Stimulated activated CD4-positive, alpha-beta T cell treated with anti-CD3 and anti-CD28 coated beads, Interleukin-15, amount 100 ng/mL, for 1 hour (primary cell): ENCODE measurements at places on chromosomes 7 and 10.

- no peak for DNase-seq
These were observed 40.3 kb upstream of the ARID5B start for GRCh38 chr10:61860964-61861758.

DNA sequence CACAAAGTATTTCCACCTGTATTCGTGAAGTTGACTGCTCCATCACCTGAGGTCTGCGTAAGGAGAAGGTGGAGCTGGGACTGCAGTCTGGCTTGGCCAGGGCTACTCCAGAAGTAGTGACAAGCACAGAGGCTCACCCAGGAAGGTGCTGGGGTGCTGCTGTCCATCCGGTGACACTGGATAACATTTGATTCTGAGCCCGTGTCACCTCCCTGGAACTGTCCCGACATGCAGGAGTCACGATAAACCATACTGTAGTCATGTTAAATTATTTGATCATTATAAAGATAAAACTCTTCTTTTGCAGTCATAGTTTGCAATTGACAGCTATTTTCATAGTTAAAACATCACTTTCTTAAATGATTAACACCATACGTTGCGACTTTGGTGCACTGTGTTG lies 28.7 kb upstream of the GALNTL5 start:
- DNase-seq = no peak

DNA sequence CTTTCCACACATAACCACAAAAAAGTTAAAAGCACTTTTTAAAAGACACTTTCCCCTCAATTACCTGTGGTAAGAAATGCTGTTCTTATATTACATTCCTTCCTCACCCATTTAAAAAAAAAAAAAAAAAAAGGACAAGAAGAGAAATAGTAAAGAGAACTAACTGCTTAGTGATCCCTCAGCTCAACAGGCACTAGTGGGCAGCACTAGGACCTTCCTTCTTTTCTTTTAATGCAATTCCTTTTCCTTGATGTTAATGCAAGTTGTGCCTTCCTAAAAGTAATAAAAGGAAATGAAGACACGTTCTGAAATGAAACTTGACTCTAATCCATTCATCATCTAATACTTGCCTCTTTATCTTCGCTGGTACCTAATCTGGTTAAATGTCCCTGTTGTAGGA lies 189.7 kb downstream of the TCF7L2 start:
- DNase-seq = no peak

- DNase-seq = no peak
These were observed 115.5 kb upstream of the DKK1 start for GRCh38 chr10:52198540-52198939.

DNA sequence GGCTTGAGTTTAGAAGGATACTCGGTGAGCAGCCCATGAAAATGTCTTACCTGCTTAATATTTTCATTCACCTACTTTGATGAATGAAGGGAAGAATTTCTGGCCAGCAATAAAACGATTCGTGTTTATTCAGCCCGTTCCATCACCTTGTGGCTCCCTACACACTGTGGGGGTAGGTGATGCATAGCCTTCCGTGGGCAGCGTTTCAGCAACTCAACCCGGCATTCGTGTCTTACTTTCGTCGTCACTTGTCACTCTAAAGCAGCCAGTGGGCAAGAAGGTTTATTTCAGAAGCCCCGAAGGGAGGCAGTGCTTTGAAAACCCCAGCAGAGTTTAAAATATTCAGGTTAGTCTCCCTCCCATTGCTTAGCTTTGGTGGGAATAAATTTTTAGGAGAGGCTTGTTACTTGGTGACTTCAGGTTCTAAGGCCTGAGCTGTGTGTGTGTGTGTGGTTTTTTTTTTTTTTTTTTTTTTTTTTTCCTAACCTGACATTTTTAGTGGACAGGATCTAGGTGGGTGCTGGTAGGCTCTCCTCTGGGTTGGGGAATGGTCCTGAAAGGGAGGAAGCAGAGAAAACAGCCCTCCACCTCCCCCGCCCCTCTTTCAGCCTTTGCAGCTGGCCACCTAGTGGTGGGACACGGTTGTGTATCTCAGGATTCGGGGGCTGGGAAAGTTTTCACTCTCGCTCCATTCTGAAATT lies 1.8 kb downstream of the GRK5 start:
- DNase-seq = peak; percentile 31

DNA sequence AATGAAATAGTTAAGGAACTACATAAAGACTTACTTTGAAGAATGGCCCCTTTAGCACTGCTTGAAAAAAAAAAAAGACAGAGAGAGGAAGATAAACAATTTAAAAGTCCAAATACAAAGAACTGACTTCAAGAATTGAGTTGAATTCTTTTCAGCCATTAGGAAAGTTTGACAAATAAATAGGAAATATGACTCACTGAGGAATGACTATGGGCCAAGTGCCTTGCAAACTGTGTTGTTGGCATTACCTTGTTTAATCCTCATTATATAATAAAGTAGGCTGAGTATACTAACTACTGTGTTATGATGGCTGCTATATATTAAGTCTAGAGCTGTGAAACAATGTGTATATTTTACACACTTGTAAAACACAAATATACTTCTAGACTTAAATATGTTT lies 151.1 kb downstream of the ELMO1 start:
- no peak for DNase-seq

DNA sequence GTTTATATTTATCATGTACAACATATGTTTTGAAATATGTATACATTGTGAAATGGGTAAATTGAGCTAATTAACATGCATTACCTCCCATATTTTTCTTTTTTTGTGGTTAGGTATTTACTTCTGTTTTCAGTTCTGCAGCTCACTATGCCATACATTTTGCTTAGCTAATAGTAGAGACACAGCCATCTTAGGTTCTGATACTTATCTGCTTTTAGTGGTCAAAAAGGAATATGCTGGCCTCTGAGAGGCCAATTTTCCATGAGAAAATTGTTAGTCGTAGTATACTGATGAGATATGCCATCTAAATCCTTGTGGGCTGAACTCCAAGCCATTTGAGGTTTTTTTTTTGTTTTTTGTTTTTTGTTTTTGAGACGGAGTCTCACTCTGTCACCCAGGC lies 31.0 kb downstream of the SGPL1 start:
- no peak for DNase-seq

DNA sequence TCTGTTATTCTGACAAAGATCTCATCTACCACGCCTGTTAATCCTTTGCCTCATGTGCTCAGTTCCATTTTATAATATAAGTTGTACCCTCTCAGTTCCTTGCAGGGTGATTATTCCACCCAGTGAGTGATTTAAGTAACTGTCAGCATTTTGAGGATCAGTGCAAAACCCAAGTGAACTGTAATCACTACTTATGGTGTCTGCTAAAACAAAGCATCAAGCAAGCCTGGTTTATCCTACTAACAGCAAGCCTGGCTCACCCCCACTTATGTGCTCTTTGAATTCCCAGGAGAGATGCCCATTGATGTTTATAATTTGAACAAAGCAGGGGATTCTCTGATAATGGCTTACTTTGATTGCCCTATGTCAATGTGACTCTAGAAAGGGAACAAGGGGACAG lies 186.8 kb upstream of the LRGUK start:
- no peak for DNase-seq

DNA sequence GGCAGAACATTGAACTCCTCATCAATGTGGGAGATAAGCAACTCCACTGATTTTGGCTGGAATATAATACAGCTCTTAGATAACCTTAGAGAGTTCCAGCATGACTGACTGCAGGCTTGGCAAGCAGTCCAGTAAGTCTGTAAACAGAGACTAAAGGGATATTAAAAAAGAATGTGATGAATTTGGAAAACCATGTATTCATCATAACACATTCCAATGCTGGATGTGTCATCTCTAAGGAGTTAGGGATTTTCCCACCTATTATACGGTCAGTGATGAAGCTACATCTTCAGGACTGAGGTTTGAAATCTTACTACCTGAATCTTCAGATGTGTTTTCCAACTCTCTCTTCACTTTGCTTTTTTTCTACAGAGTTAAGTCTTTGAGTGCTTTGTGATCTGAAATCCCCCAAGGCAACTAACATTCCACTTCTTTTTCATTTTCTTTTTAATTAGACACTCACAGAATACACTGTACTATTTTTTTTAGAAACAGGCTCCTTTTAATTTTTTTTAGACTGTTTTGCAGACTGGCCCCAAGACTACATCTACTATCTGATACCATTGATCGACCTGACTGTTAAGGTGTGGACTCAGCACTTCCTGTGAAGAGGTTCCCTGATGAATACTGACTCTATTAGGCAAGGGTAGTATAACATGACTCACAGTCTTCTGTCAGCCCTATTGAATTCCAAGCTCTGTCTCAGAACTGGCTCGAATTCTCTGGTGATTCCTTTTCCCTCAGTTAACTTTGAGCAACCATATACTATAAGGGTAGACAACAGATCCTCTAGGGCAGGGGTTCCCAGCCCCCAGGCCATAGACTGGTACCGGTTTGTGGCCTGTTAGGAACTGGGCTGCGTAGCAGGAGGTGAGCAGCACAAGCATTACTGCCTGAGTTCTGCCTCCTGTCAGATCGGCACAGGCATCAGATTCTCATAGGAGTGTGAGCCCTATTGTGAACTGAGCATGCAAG lies 678.2 kb downstream of the GRM8 start:
- DNase-seq = no peak

DNA sequence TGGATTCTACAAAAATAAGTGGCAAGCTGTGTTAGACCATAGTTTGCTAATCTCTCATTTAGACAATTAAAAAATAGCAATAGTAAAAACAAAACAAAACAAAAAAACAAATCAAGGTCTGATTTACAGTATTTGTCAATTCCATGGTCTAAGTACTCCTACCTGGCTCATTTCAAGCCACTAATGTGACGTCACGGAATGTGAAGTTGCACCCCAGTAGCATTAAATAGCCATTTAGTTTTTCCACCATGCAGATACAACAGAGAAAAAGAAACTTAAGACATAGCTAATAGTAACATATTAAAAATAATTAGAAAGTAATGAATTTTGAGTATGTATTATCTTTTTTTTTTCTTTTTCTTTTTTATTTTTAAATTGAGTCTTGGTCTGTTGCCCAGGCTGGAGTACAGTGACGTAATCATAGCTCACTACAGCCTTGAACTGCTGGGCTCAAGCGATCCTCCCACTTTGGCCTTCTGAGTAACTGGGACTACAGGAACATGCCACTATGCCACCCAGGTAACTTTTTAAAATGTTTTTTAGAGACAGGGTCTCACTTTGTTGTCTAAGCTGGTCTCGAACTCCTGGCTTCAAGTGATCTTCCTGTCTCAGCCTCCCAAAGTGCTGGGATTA lies 101.2 kb downstream of the MKX start:
- DNase-seq = no peak

DNA sequence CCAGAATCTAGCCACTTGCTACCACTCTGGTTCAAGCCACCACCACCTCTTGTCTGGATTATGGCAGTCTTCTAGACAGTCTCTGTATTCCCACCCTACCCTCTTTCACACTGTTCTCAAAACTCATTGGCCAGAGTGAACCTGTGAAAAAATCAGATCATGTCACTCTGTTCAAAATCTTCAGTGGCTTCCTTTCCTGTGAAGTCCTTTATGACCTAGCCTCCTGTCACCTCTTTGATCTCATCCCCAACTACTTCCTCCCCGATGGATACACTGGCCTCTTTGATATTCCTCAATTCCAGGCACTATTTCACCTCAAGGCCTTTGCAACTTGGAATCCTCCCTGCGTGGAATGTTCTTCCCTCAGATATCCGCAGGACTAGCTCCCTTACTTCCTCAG lies 21.2 kb upstream of the ANLN start:
- no peak for DNase-seq

GRCh38 chr7:47619806-47620205 lies 37.9 kb upstream of the TNS3 start:
- no peak for DNase-seq

DNA sequence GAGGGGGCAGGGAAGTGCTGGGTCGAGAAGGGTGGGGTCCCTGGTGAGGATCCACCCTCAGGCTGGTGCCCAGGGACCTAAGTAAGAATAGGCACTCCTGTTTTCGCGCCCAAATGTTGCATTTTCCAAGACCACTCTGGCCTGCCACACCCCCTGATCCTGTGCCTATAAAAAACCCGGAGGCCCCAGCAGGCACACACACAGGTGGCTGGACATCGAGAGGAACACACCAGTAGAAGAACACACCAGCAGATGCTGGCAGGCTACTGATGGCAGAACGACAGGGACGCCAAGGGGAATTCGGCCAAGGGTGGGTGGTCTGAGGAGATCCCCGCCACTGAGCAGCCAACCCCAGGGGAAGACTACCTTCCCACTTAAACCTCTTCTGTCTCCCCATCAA lies 633.9 kb upstream of the POT1 start:
- no peak for DNase-seq

- peak; percentile 39 for DNase-seq
These were observed at the start of gene OGDHL for GRCh38 chr10:49761789-49762565. OGDHL (minus strand) TSS chr10:49762323; CDS start chr10:49758592, 3,731 bp downstream.

DNA sequence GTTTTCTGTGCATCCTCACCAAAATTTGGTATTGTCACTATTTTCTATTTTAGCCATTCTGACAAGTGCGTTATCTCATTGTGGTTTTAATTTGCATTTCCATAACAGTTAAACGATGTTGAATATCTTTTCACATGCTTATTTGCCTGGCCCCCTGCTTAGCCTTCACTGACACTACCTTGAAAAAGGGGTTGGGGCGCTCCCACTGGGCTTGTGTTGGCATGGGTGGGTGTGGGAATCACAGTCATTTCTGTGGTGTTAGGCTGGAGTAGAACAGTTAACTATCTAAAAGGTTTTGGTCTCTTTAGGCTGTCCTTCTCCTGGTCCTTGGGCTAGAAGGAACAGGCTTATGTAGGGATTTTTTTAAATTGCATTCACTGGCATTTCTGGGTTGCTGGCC lies 72.2 kb upstream of the TMEM140 start:
- DNase-seq = no peak

- DNase-seq = no peak
These were observed 697 bp downstream of the ARPC1A start for GRCh38 chr7:99326408-99326782.

- DNase-seq = no peak
These were observed 49.6 kb upstream of the PDE1C start for GRCh38 chr7:32119790-32120196.

GRCh38 chr7:137953665-137954470 lies 48.0 kb downstream of the CREB3L2 start:
- DNase-seq = no peak

GRCh38 chr7:114944745-114945625 lies 23.1 kb downstream of the MDFIC start:
- no peak for DNase-seq

- DNase-seq = no peak
These were observed 6.3 kb upstream of the XPNPEP1 start for GRCh38 chr10:109929501-109930219.

- no peak for DNase-seq
These were observed 398.9 kb downstream of the ADRA2A start for GRCh38 chr10:111475720-111476119.

GRCh38 chr7:5507013-5507412 lies 83.4 kb upstream of the TNRC18 start:
- no peak for DNase-seq

DNA sequence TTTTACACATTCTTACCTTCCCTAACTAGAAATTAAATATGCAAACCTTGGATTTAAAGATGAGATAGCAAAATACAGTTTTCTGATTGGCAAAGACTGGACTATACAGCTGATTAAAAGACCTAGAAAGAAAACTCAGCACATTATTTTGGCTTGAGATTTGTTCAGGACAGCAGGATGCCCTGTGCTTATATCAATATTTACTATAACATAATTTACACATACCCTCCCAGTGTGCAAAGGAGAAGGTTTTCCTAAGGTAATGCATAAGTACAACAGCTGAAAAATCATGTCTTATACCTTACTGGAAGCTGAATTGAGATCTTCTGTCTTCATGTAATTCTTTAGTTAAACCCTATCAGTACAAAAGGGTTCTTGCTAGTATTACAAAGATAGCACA lies 458.6 kb downstream of the PARD3 start:
- DNase-seq = no peak

GRCh38 chr7:36224934-36225858 lies 72.1 kb downstream of the EEPD1 start:
- no peak for DNase-seq
